ENCODE measurements at places on chromosomes 2 and 18.
A peak's percentile ranks its signal among the peaks of the same experiment; 100 is the strongest.

- no peak for DNase-seq
Measured at GRCh38 chr2:187263675-187264560, 184.1 kb downstream of the CALCRL start.

- DNase-seq: peak; percentile 27
Measured at GRCh38 chr2:67318993-67319481, 78.1 kb upstream of the ETAA1 start.

- DNase-seq: no peak
Measured at GRCh38 chr18:22591222-22591621, 173.5 kb upstream of the CTAGE1 start.

DNA sequence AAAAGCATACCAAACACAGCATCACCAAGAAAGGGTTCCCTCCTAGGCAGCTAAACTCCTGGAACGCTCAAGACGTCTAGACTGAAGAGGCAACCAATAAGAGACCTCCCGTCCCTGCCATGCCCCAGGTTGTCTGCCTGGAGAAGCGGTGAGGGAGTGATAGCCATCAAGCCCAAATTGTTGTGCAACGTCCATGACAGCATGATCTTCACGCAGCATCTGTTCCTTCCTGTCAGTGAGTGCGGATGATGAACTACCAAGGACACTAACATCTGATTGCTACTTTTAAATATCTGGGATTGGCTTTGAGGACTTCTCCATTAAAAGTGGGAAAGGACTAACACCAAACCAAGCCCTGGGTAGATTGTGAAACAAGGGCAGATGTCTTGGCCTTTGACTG, 149.7 kb downstream of the TXNL1 start:
- no peak for DNase-seq

GRCh38 chr18:68298330-68298729, 416.6 kb downstream of the TMX3 start:
- DNase-seq: no peak

GRCh38 chr2:217360111-217360510, 500.2 kb upstream of the TNP1 start:
- no peak for DNase-seq

DNA sequence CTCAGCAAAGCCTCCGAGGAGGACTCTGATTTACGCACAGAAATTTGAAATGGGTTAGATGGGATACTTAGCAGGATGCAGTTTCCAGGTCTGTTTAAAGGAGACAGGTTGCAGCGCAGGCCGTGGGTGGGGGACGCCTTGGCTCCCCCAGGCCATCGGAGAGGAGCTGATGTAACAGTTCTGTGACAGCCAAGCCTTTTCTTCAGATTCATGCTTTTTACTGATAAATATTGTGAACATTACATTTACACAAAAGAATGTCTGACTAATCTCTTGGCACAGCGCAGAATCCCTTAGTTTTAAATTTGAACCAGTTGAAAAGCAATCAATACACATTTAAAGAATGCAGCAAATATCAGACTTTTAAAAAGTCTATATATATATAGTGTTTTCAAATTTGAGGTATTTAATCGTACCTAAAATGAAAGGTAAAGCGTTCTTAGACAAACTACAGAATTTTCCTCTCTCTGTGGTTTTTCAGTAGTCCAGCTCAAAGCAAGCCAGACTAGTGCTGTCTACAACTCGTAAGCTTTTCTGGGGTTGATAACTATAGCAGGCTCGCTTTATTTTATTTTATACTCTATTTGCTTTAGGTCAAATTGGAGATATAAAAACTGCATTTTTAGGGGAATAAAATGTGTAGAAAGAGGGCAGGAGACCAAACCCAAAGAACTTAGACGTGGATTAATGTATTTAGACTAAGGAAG, 221.9 kb downstream of the PIEZO2 start:
- DNase-seq: no peak

DNA sequence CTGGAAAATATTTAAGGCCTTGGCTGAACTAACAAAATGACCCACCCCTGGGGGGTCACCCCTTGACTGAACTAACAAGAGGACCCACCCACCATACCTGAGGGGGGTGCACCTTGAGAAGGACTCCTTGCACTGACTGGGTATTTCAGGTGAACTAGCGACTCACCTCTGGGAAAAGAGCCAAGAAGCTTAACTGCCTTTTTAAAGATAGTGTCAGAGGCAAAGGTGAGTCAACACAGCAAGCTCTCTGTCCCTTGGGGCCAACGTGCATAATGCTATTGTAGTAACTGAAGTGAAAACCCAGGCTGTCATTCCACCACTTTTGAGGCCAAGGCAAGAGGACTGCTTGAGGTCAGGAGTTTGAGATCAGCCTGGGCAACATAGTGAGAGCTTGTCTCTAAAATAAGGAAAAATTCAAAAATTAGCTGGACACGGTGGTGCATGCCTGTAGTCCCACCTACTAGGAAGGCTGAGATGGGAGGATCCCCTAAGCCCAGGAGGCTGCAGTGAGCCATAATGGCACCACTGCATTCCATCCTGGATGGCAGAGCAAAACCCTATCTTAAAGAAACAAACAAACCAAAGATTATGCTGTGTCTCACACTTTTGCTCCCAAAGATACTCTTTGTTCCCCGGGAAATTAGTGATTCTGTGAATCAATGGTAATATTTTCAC, 36.4 kb upstream of the ZCCHC2 start:
- DNase-seq: no peak

GRCh38 chr2:28432362-28432761, 39.7 kb downstream of the FOSL2 start:
- DNase-seq: no peak

GRCh38 chr2:109211315-109211714, 82.3 kb downstream of the SH3RF3 start:
- DNase-seq: no peak

All from cerebellum (tissue), 4 donors.